Activated naive CD8-positive, alpha-beta T cell treated with anti-CD3 and anti-CD28 coated beads for 36 hours (primary cell): ENCODE measurements at places on chromosomes 7 and 10.

- no peak for DNase-seq
Observed at GRCh38 chr10:76429368-76430060, 998.1 kb downstream of the LRMDA start.

- no peak for DNase-seq
Observed at GRCh38 chr7:129368389-129368986, 65.7 kb upstream of the STRIP2 start.

DNA sequence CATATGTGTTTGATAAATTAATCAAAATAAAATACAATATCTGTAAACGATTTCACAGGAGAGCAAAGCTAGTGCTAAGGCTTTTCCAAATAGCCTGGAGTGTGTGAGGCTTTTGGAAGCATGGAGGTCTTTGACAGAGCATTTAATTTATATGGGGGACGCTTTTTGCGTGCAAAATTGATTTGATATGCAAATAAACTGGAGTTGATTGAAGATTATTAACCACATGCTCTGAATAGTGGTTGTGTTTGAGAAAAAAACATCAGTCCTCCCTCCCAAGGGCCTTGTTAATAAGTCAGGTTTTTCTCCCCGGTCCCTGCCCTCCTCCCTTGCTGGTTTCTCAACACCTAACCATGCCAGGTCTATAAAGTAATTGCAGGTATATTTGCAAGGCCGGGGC, 85.1 kb upstream of the FGFR2 start:
- no peak for DNase-seq

- no peak for DNase-seq
Observed at GRCh38 chr7:70153933-70154332, 555.7 kb downstream of the AUTS2 start.

- DNase-seq, result no peak
Observed at GRCh38 chr7:129295015-129295423, 70.2 kb downstream of the AHCYL2 start.

DNA sequence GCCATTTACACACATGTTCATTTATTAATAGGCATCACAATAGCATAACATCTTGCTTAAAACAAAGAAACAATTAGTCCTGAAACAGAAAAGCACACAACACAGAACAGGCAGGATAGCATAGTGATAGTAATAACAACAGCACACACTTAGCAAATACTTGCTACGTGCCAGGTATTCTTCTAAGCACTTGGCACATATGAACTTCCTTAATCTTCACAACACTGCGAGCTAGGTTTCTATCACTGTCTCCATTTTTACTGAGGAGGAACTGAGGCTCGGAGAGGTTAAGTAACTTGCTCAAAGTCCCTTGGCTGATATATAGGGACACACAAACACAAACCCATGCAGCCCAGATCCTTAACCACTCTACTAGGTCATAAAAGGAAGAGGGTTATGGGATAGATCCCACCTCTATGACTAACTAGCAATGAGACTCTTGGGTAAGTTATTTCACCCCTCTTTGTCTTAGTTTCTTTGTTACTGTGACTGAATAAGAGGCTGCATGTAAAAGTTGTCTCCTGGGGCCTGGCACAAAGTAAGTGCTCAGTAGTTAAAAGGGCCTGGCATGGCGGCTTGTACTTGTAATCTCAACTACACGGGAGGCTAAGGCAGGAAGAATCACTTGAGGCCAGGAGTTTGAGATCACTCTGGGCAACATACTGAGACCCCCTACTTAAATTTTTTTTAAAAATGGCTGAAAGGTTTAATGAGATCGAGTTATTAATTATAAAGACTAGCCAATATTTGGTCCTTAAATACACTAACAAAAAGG, 181.0 kb upstream of the RHOBTB1 start:
- no peak for DNase-seq

GRCh38 chr7:767580-767940, 40.5 kb upstream of the PRKAR1B start:
- DNase-seq, result no peak

DNA sequence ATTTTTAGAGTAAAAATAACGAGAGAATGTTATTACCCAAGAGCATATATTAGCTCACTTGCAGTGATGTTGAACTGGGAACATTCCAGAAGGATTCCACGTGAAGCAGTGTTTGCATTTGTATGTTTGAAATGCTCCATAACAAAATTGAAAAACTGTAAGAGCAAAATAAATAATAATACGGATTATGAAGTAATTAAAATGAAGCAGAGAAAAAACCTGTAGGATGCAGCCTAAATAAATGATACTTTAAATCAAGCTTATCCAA, 203.3 kb downstream of the BAMBI start:
- DNase-seq, result no peak

DNA sequence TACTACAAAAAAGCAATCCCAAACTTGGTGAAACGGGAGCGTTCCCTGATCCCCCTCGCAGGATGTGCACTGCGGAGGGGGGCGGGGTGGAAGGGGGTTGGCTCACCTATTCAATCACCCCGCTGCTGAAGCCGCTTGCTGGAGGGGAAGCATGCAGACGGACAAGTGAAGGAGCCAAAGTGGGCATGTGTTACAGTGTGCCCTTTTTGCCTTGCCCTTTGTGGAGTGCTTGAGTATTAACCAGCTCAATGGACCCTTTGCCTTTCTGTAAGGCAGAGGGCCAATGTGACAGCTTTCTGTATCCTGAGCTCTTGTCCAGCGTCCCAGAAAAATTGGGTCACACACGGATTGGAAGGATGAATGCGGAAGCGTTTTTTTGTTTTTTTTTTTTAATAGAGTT, 348.9 kb upstream of the NPSR1 start:
- no peak for DNase-seq

DNA sequence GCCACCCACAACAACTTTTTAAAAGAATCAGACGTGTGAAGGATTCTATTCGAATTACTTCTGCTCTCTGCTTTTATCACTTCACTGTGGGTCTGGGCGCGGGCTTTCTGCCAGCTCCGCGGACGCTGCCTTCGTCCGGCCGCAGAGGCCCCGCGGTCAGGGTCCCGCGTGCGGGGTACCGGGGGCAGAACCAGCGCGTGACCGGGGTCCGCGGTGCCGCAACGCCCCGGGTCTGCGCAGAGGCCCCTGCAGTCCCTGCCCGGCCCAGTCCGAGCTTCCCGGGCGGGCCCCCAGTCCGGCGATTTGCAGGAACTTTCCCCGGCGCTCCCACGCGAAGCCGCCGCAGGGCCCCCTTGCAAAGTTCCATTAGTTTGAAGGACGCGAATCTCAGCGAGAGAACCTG, 461 bp upstream of the HTRA1 start:
- DNase-seq, result no peak

DNA sequence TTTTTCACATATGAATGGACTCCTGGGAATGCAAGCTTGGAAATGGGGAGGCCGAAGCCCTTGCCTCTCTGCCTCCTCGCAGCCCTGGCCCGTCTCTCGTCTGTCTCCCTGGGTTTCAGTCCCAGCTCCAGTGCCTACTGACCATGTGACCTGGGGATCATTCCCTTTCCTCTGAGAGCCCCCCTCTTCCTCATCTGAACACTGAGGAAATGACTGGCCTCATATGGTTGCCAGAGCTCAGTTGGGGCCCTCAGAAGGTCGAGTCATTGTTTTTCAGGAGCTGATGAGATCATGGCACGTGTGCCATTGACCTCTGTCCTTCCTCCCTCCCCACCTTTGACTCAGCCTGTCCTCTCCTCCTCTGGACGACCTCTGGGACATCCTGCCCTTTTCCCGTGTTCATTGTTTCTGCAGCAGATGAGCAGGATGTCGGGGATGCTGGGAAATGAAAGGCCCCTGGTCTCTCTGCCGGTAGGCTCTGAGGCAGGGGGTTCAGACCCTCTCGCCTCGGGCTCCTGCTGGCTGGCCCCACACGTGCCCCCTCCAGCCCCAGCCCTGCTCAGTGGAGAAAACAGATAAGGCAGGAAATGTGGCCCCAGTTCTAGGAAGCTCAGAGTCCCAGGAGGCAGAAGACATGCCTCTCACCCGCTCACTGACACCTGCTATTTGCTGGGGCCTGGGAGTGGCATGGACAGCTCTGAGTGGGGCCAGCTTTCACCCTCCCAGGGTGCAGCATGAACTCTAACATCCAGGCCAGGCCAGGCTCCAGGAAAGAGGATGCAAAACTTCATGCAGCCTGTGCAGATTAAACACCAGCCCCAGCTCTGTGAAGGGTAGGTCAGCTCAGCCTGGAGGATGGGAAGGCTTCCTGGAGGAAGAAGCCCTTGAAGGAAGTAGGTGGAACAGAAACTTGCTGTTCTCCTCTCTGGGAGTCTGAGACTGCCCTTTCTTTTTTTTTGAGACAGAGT, 8.3 kb upstream of the PPP1R35 start:
- DNase-seq, result no peak

GRCh38 chr7:152848026-152848425, 88.5 kb downstream of the ACTR3B start:
- DNase-seq, result no peak

DNA sequence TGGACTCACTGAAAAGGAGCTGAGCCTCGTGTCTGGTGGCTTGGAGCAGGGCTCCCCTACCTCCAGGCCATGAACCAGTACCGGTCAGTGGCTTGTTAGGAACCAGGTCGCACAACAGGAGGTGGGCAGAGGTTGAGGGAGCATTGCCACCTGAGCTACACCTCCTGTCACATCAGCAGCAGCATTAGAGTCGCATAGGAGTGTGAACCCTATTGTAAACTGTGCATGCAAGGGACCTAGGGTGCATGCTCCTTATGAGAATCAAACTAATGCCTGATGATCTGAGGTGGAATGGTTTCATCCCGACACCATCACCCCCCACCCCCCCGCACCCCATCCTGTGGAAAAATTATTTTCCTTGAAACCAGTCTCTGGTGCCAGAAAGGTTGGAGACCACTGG, 50.4 kb downstream of the TSPAN15 start:
- DNase-seq, result no peak

DNA sequence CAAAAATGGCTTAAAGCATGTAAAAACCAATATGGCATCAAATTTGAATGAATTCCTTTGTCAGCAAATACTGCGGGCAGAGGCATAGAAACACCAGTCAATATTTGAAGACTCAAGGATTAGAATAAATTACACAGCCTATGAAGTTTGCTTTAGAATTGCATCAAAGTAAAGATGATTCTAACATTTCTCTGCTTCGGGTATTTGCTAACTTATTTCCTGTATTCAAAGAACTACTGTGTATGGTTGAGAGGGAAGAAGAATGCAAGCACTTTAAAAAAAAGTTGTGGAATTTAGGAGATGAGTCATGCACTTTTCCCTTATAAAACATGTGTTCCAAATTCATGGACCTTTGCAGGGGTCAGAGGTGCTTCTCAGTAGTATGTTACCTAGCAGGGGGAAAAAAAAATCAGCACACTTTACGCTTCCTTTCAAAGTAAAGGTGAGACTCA, 90.1 kb downstream of the PIP4K2A start:
- DNase-seq, result no peak

GRCh38 chr7:7933915-7934526, 34.6 kb upstream of the GLCCI1 start:
- DNase-seq, result no peak

GRCh38 chr7:24059775-24060174, 224.2 kb upstream of the NPY start:
- DNase-seq, result no peak

DNA sequence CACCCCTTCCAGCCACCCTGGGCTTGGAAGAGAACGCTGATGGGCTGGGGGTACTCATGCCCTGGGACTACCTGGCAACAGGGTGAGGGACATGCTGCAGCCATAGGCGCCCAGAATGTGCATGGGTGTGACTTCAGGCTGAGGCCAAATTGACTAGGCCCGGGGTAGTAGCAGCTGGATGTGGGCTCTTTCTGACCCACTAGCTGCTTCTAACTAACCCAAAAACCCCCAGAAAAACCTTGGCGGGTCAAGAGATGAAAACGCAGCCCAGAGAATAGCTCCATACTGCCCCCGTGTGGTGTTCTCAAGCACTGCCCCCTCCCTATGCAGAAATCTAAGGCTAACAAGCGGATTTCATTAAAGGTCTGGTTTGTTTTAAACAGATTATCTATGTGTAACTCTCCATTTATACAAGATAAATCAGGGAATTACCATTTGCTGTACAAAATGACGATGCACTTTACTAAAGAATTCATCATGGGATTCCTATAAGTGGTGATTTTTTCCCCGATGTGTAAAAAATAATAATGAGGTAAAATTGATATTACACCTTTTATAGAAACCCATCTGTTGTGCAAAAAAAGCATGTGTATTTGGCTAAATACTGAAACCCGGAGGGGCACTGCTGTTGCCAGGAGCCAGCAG, 4.2 kb downstream of the SMARCD3 start:
- peak; percentile 53 for DNase-seq

DNA sequence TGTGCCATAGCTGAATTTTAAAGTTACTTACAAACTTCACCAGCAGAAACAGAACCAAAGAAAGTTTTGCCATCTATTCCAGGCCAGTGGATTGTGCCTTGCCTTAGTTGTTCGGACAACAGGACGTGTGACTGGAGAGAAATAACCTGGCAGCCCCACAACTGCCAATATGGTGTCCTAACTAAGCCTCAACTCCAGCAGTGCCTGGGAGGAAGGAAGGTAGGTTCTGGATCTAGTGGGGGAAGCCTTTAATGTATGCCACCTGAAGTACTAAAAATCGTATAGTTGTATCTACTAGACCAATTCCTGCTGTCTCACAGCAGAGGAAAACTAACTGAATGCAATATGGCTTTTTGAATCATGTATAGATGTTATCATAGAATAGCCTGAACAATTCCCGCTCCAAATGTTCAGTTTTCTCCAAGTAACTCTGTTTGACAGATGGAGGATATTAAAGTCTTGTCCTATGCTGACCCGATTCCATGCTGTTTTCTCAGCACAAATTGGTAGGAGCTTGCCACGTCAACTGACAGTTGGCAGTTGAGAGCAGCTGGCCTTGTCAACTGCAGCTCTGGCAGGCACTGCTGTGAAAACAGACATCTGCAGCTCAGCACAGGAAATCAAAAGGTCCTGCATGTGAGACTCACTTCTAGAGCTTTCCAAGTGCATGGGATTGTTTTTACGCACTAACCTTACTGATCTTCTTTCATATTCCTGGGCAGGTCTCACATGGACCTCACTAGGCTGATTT, 84.5 kb upstream of the WNT16 start:
- no peak for DNase-seq

DNA sequence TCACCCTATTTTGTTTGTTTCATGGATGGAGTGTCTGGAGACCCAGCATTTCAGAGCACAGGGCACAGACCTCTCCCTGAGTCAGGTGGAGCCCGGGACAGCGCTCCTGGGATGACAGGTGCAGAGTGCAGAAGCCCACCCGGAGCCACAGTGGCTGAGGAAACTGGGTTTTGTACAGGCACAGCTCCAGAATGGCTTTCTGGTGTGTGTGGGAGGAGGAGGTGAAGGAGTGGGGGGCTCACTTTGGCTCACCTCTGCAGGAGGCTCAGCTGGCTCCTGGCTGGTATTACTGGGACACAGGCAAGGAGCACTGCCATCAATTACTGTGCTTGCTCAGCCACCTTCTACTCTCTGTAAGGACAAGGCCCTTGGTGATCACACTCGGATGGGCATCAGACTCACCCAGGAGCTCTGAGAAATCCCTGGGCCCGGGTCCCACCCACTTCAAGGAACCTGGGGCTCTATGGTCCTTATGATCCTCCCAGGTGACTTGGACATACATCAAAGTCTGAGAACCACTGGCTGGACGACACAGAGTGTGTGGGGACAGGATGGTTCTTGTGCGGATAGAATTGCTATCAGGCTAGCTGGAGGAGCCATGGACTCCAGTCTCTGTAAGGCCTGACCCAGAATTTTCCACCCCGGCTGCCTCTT, 221.1 kb upstream of the ZNF32 start:
- DNase-seq, result no peak
